Fibroblast of skin of abdomen (primary cell): ENCODE measurements at places on chromosomes 1 and 21.

- no peak for DNase-seq
Observed at GRCh38 chr1:160471253-160471652, 51.8 kb downstream of the SLAMF6 start.

DNA sequence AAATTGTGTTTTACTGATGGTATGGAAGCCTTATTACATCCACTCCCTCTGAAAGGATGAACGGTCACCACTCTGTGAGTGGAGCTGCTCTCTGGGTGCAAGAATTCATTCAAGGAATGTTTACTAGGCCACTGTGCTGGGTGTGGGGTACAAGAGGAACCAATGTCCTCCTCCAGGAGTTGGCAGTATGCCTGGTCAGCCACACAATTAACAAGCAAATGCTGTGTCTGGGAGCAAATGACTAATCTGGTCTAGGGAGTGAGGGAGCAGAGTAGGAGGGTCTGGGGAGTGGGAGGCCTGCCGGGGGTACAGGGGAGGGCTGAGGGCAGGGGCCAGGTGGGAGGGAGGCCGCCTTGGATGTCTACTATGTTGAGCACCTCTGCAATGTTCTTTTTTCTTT is 27.2 kb upstream of the TDRD10 start:
- peak; percentile 92 for DNase-seq

- DNase-seq, result no peak
Observed at GRCh38 chr1:221711063-221711577, 30.8 kb downstream of the DUSP10 start.

GRCh38 chr1:59026472-59026948 is 242.7 kb upstream of the JUN start:
- peak; percentile 99 for DNase-seq

DNA sequence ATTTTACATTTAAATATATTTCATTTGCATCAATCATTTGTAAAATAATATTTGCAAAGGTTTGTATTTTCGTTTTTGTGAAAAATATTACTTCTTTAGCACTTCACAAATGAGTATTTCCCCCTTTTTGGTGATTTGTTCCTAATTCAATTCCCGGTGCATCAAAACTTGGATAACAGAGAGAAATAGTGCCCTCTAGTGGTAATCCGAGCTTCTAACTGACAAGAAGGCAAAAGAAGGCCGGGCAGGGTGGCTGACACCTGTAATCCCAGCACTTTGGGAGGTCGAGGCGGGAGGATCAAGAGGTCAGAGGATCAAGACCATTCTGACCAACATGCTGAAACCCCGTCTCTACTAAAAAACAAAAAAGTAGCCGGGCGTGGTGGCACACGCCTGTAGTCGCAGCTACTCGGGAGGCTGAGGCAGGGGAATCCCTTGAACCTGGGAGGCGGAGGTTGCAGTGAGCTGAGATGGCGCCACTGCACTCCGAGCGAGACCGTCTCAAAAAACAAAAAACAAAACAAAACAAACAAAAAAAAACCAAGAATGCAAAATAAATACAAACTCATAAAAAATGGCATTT is 137.7 kb downstream of the COL11A1 start:
- DNase-seq, result peak; percentile 59

- no peak for DNase-seq
Observed at GRCh38 chr21:32138658-32139057, 140.2 kb downstream of the MIS18A start.

- DNase-seq, result no peak
Observed at GRCh38 chr1:61332196-61332753, 249.9 kb downstream of the NFIA start.

GRCh38 chr1:54365847-54366246 is 40.3 kb downstream of the SSBP3 start:
- DNase-seq, result no peak

GRCh38 chr1:214552174-214552608 is 789 bp upstream of the PTPN14 start:
- peak; percentile 79 for DNase-seq

DNA sequence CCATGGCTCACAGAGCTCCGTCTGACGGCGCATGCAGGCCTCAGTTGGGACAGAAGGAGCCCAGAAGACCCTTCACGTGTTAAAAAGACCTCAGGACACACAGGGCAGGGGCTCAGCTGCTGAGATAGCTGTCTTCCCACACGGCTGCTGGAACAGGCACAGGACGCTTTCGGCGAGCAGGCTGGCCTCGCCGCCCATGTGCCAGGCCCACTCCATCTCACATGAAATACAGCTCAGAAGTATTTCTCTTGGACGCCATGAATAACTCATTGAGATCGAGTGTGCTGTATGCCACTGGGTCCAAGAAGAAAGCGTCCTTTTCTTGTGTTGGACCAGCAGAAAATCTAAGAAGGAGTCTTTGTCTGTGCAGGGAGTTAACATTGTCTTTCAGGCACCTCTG is 69.6 kb downstream of the SIM2 start:
- DNase-seq, result no peak

- no peak for DNase-seq
Observed at GRCh38 chr1:43522431-43522775, 8.3 kb upstream of the PTPRF start.

- DNase-seq, result no peak
Observed at GRCh38 chr1:36107394-36107793, 17.6 kb downstream of the COL8A2 start.

DNA sequence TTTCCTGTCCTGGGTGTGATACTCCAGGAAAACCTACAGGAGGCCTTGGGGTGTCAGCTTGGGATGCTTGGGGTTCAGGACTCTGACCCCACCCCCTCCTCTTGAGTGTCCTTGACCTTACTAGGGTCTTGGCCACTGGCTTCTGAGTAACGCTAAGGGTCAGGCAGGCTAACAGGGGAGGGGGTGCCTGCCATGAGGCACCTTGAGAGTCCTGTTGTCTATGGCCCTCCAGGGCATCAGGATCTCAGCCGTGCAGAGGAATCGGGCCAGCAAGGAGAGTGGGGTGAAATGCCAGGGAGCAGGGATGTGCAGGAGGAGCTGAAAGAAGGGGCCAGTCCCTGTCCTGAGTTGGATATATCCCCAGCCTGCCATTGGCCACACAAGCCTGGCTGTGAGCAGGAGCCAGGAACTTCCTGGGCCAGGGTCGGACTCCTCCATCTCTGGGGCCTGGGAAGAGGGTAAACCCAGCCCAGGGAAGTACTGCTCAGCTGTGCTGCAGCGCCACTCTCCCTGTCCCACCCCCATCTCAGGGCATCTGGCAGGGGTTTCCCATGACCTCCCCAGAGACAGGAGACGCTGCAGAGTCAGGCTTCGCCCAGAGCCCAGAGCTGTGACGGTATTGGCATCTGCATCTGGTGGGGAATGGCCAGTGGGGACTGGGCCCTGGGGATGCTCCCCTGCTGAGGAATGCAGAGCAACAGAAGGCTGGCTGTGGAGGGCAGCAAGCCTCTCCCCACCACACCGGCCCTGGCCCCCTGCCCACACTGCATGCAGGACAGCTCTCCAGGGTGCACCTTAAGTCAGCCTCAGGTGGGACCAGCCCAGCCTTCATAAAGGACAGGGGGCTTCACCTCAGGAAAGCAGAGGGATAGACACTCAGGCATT is 6.3 kb downstream of the KIF21B start:
- peak; percentile 26 for DNase-seq

GRCh38 chr1:68528243-68528642 is 31.4 kb upstream of the DEPDC1 start:
- DNase-seq, result no peak

DNA sequence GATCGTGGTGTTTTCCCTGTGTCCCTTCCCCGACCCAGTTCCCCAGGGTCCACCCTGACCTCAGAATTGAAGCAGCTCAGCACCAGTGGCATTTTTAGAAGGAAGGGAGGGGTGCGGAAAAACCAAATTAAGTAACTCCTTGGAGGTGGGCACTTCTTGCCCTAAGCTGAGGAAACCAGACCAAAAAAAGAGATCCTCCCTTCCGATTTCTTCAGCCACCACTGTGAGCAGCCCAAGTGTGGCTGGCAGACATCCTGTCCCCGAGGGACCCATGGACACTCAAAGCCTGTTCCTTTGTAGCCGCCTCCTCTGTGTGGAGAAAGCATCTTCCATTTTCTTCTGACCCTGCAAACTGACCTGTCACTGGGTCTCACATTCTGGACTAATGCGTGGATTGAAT is 31.3 kb downstream of the KIRREL1 start:
- no peak for DNase-seq

DNA sequence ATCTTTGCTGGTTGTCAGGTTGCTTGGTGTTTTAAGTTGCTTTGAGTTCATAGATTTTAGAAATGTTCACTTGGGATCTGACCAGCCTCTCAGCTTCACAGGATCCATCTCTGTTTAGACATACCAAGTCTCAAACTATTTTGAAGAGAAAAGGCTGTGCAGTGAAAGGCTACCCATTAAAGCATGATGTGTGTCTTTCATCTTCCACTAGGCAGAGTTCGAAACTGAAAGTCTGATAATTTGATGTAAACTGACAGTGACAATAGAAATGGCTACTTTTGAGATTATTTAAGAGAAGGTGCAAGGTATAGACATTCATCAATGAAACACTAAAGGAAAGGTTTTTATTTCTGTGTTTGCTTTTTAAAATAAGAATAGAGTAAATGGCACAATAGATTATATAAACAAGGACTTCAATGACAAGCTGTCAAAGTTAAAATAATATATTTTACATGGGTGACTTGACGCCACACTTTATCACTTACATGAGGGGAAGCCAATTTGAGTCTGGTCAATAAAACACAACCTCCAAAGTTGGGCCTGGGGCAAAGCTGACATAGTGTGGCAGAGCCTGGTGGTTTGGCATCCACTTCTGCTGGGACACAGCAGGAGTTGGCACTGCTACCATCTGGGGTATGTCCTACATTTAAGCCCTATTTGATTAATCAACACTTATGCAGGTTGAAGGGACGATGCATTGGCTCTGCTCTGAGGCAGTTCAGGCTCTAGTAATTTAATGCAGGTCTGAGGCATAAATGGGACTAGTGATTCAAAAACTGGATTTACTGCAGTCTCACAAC is 197.7 kb downstream of the CRB1 start:
- no peak for DNase-seq

DNA sequence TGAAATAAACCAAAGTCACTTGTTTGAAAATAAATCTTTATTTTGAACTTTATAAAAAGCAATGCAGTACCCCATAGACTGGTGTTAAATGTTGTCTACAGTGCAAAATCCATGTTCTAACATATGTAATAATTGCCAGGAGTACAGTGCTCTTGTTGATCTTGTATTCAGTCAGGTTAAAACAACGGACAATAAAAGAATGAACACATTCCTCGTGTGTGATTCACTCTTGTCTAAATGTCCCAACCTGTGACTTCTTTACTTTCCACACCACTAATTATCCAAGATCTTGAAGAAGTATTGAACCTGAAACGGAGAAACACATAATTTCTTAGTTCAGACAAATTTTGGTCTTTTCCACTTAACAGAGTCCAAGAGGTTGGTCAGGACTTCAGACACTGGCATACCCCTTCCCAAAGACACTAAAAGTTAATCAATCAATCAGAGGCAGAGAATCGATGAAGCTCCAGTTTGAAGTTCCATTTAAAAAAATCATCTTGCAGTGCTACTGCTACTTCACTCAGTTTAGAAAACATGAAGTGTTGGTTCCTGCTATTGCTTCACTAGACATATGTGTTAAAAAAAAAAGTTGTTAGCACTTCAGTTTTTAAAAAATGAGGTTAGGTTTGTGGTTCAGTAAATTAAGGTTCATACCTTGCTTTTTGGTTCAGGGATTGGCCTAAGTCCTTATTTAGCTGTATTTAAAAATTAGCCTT is 26.2 kb downstream of the ATP1B1 start:
- no peak for DNase-seq

DNA sequence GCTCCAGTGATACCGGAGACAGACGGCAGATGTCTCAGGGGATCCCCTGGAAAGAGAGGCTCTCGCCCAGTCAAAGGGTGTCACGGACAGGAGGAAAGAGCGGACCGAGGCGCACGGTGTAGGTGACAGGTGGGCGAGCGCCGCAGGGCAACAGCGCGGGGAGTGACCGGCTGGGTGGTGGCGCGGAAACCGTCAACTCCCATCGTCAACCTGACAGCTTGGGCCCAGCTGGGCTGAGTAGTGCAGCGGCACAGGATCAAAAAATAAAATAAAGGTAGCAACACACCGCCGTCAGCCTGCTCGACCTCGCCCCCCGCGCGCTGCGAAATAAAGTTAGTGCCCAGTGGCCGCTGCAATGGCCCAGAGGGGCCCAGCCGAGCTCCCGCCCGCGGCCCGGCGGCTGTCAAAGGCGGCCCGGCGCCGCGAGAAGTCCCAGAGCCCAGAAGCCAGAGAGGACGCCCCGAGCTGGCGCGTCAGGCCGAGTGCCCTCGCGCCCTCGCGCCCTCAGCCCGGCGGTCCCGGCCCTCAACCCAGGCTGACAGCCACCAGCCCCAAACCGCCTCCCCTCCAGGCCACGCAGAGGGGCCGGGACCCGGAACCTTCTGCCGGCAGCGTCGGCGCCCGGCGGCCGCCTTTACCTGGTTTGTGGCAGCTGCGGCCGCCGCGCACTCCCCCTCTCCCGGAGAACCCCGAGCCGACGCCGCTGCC is at the start of gene LYST:
Gene LYST, minus strand, starts transcription at position 702 of the 708 bp plus-strand sequence. CDS start 36,489 bp downstream, outside the sequence.
- DNase-seq, result peak; percentile 45

DNA sequence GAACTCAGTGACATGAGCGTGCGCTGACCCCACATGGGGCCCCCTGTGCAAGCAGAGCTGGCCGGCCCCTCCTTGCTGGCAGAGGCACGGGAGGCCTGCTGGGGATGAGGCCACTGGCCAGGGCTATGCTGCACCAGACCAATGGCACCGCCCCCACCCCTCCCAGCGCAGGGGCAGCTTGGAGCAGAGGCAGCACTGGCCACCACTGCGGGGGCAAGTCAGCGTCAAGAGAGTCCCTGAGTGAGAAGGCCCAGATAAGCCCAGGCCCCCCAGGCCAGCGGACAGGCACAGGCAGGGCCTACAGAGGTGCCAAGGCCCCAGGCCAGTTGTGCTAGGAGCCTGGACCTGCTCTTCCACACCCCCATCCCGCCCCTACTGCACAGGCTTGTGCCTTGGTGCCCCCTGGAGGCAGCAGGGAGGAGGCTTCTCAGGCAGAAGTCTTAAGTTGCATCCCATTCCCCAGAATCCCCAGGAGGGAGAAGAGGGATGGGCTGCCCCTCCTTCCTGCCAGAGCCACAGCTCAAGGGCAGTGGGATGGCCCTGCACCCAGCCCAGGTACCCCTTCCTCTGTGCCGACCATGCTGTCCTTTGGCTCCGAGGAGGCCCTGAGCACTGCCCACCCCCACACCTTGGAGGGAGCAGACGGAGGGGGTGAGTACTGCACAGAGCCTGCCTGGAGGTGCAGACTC is 35.8 kb downstream of the EPHX1 start:
- DNase-seq, result peak; percentile 71

GRCh38 chr1:240169188-240169587 is 77.5 kb downstream of the FMN2 start:
- peak; percentile 33 for DNase-seq

- DNase-seq, result no peak
Observed at GRCh38 chr1:33346533-33346926, 25.6 kb upstream of the A3GALT2 start.

GRCh38 chr1:183039330-183039729 is 16.1 kb downstream of the LAMC1 start:
- DNase-seq, result no peak
